ENCODE measurements at places on chromosomes 13 and 19. TPM values are rescaled to one million over a fixed set of nuclear protein-coding genes. Genes with fewer than 3 reads are reported as not detected.
A peak's percentile ranks its signal among the peaks of the same experiment; 100 is the strongest.

Gene ELAVL3
- not detected for total RNA-seq

- peak; percentile 72 for DNase-seq
These were observed 329.7 kb downstream of the NDFIP2 start for GRCh38 chr13:79810669-79811068.

DNA sequence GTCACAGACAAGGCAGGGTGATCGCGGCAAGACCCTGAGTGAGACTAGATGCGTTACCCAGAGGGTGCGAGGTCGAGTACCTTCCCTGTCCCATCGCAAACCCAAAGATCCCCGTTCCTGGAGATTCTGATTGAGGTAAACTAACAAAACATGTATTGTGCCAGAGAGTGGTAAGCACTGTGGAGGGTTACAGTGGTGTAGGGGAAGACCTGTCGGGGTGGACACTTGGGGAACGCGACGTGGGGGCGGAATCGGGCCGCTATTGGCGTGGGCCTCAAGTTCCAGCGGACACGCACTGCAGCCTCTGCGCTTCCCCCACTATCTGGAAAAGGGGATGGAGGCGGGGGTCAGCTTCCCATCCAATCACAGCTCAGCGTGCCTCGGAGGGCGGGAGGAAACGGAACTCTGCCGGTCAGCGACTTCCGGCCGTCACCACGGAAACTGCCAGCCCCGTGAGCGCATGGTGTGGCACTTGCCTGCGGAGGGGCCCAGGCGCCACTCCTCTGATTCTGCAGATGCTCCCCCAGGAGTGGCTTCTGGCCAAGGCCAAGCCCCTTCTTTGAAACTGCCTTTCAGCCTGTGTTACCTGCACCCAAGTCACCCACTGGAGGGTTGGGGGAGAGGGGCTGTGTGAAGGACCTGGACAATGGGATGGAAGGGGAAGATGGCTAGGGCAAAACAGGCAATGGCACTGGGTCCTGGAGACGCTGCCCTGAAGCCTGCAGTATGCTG is 1.0 kb upstream of the UBE2M start:
- DNase-seq = peak; percentile 89

DNA sequence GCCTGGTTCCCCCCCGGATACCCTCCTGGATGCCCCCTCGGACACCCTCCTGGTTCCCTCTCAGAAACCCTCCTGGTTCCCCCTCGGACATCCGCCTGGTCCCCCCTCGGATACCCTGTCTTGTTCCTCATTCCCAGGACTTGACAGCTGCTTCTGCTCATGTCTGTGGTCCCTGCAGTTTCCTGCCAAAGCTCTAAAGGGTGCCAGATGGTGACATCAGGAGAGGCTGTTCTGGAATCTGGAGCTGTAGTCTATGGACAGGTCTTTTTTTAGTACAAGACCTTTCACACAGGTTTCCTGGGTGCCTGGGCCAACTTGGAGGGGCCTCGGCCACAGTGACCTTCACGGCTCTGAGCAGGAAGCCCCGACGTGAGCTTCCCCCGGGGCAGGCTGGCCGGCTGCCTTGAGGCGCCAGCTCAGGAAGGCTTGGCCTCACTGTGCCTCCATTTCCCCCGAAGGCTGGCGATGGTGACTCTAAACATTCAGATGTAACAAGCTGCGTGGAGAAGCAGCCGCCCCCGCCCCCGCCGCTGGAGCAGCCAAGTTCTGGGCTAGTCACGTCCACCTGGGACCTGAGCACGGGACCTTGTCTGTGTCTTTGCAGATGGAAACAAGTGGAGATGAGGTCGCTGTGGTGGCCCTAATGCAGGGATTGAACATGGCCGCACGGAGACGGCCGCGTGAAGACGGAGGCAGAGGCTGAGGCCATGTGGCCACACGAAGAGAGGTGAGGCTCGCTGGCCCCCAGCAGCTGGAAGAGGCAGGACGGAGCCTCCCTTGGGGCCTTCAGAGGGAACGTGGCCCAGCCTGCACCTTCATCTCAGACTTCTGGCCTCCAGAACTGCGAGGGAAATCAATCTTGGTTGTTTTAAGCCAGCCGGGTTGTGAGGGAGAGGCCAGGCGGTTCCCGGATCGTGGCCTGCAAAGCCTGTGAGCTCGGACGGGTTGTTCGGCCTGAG is 12.7 kb downstream of the SGTA start:
- DNase-seq = no peak

GRCh38 chr19:55358493-55358892 is 4.0 kb upstream of the COX6B2 start:
- DNase-seq = no peak

- peak; percentile 72 for DNase-seq
These were observed 1707.6 kb upstream of the SLC10A2 start for GRCh38 chr13:104773775-104774174.

DNA sequence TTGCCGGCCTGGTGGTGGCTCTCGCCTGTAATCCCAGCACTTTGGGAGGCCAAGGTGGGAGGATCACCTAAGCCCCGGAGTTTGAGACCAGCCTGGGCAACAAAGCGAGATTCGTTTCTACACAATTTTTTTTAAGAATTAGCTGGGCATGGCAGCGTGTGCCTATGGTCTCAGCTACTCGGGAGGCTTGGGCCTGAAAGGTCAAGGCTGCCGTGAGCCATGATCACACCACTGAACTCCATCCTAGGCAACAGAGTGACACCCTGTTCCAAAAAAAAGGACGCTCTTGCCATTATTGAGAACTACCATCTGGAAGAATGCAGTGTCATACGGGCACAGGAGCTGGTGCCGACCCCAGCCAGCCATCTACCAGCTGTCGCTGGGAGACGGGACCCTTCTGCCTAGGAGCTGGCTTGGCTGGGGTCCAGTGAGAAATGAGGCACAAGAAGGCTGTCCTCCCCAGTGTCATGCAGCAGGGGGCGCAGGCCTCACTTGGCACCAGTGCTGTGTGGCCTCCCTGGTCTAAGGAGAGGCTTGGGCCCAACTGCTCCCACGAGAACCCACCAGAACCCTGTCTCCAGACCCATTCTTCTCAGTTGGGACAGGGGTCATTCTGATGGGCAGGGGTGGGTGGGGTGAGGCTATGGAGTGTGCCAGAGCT is 12.2 kb upstream of the RELB start:
- peak; percentile 85 for DNase-seq

Gene MCF2L
- 7.8 TPM for total RNA-seq

Gene ZSCAN4
- not detected for total RNA-seq

DNA sequence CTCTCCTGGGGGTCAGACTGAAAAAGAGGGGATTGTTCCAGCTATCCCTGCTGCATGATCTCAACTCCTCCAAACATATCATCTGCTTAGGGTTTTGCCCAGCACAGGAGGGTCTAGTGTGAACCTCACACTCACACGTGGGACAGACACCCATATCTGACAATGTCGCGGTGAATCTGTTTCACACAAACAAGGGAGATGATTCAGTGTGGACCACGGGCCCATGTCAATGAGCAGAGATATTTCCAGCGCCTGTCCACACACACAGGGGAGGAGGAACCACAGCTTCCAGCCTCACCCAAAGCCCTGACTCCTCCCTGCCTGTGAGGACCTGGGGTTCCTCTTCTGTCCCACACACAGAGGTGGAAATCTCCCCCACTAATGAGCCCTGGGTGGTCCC is 29.6 kb upstream of the KIR3DL3 start:
- no peak for DNase-seq

DNA sequence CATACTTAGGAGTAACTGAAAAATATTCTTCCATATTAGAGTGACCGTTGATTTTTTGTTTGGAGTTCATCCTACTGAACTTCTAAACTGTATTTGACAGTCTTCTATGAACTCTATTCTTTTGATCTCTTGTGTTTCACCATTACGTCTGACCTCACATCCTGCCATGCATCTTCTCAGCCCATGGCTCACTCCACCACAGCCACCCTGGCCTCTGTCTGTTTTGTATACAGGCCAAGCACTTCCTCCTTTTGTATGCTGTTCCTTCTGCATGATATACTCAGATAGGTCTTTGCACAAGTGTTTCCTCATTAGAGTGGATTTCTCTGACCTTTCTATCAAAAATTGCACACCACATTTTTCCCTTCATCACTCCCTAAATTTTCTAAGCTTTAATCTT is 119.9 kb downstream of the MAB21L1 start:
- DNase-seq = peak; percentile 53

Gene U2AF1L4
- 2.9 TPM for total RNA-seq

Gene SLC25A42
- total RNA-seq = 4.5 TPM

DNA sequence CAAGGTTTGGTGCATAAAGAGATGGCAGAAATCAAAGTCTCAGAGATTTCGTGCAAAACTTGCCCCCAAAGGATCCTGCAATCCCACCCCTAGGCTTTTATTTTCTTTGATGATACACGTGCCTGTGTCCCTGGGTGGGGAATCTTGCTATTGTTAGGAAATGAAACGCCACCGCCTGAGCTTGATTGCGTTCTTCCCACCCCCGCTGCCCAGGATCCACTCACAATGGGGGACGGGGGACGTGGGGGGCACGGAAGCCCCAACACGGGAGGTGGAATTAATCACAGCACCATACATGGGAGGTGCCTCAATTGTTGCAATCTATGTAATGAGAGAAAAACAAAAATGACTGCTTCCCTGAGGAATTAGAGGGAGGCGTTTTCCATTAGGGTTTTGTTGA is 39.6 kb downstream of the ZNRF4 start:
- DNase-seq = no peak

- no peak for DNase-seq
These were observed 102.4 kb upstream of the SERTM1 start for GRCh38 chr13:36571444-36571843.

- no peak for DNase-seq
These were observed 1.2 kb upstream of the P2RY11 start for GRCh38 chr19:10110076-10110971.

DNA sequence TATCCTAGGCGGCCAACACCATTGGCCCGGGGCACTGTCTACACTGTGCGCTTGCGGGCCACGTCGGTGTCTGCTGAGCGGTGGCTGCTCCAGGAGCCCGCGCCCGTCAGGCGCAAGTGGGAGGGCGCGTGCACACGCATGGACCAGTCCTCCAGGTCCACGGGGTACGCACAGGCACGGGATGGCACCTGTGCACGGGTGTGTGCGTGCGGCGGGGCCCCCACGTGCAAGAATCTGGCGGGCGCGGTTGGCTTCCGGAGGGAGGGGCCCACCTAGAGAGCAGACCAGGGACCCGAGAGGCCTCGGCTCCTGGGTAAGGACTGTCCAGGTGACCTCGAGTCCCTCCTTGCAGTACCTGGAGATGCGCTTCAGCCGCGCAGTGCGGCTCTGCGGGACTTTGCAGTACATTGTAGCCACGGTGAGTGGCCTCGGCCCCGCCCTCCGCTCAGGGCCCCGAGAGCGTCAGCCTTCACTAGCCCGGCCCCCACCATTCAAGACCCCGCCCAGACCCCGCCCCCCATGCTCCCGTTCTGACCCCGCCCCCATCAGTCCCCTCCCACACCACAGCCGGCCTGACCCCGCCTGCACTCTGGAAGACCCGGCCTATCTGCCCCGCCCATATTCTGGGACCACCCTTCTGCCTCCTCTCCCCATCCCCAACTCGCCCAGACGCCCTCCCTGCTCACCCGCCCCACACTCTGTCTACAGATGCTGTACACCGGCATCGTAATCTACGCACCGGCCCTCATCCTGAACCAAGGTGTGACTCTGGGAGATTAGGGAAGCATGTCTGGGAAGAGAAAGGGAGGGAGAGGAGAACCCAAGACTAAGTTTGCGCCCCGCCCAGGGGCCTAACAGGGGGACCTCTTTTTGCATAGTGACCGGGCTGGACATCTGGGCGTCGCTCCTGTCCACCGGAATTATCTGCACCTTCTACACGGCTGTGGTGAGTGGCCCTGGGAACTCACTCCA is 2.3 kb downstream of the SLC5A5 start:
- peak; percentile 29 for DNase-seq

GRCh38 chr13:98528663-98529064 is 48.2 kb downstream of the STK24 start:
- no peak for DNase-seq

DNA sequence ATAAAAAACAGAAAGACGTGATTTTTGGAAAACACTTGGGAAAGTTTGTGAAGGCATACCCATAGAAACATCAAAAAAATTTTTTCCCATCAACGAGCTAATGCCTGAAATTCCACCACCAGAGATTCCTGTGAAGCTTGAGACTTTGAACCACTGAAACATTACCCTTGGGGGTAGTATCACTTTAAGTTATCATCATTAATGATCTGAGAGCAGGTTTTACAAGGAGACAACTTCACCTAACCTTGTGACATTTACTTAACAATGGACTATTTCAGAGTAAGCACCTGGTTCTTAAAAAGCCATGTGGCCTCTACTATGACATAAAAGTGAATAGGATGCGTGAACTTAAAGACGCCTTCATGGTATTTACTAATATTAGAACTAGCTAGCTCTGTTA is 51.9 kb downstream of the DOCK9 start:
- no peak for DNase-seq

GRCh38 chr13:85405316-85405897 is 393.8 kb downstream of the SLITRK6 start:
- no peak for DNase-seq

DNA sequence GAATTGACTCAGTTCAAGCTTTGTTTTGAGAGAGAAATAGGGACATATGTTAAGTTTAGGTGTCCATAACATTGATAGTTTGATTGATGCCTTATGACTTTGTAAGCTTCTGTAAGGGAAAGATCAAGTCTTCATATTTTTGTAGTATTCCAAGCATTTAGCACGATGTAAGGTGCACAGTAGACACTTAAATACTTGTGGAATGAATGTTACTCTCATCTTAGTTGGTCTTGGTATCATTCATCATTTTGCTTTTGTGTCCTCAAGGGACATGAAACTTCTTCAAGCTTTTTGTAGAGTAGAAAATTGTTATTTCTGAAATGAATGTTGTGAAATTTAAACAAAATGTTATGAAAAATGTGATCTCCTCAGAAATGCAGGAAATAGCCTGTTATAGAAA is 10.1 kb downstream of the TDRD3 start:
- DNase-seq = no peak

DNA sequence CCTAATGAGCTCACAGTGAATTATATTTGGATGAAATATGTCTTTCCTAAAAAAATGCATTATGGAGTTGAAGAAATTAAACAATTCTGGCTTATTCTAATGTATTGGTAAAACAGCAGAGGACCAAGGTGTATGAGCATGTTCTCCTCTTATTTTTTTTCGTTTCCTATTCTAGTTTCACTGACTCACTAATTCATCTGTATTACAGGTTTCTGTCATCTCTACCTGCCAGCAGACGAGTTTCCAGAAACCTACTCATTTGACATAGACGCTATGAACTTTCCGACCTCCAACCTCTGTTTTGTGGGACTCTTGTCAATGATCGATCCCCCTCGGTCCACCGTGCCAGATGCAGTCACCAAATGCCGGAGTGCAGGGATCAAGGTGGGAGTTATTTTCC is 20.3 kb downstream of the ATP12A start:
- DNase-seq = no peak

Gene CARM1
- 46.4 TPM for total RNA-seq

Data from dermis blood vessel endothelial cell (primary cell).